Fibroblast of lung (primary cell): ENCODE measurements at places on chromosomes 16 and 17. TPM values are rescaled to one million over a fixed set of nuclear protein-coding genes. Genes with fewer than 3 reads are reported as not detected.

GRCh38 chr17:13539421-13539820 lies 62.3 kb downstream of the HS3ST3A1 start:
- DNase-seq, result no peak

GRCh38 chr16:84759906-84760305 lies 59.9 kb upstream of the CRISPLD2 start:
- no peak for DNase-seq

DNA sequence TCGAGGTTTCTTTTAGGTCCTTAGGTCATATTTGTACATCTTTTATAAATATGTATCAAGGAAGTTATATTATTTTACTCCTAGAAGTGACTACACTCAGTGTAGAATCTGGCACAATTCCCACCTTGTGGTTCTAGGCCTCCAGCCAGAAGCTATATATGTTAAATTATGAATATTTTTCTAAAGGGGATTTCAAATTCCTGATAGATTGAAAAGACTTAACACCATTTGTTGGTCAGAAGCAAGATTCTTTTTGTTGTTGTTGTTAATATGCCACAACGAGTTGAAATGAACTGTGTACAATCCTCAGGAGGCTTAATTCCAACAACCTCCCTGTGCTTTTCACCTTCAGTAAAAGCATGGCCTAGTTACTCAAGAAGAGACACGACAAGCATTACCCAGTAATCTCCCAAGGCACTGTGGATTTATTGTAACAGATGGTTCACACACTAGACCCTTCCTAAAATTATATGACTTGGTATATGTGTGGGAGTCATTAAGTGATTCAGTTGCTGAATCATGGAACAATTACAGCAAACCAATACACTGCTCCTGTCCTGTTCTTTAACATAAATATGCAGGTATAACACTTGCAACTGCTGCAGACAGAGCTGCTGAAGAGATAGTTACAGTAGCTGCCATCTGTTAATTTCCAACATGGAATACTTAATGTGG lies 964.4 kb upstream of the GOT2 start:
- peak; percentile 76 for DNase-seq

GRCh38 chr16:69562813-69563212 lies 3.0 kb upstream of the NFAT5 start:
- no peak for DNase-seq

Gene BRD7
- polyA plus RNA-seq, result 51.5 and 53.4 TPM in 2 replicates
